ENCODE measurements at places on chromosomes 6 and 20.

DNA sequence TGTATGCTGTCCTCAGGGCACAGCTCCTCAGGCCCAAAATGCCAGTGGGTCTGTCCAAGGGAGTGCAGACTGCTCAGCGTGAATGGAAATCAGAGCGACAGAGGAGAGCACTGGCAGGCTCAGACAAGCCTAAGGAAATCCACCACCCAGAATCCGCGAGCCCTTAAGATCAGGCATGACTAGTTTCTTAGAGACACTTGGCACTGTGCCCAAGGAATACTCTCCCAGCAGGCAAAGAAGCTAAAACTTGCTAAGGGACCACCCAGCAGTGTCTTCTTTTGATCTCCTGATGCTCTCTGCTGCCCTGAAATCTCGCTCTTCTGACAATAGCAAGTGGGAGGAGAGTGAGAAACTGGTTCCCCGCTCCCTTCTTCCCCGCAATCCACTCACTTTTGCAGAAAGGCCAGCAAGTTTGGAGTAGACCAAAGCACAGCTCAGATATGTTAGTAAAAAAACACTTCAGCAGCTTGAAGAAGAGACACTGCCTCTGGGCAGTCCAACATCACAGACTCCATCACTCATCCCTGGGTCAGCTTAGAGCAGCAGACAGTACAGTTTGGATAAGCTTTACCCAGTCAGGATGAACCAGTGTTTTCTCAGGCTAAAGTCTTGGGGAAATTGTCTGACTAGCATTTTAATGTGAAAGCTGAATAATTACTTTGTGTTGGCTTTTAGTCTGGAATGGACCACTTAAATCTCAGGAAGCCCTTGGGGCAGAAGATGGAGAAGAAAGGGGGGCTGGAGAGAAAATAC, 32.4 kb downstream of the TRAF3IP2 start:
- no peak for DNase-seq

GRCh38 chr6:52098721-52099120, 11.3 kb upstream of the PKHD1 start:
- DNase-seq = no peak

DNA sequence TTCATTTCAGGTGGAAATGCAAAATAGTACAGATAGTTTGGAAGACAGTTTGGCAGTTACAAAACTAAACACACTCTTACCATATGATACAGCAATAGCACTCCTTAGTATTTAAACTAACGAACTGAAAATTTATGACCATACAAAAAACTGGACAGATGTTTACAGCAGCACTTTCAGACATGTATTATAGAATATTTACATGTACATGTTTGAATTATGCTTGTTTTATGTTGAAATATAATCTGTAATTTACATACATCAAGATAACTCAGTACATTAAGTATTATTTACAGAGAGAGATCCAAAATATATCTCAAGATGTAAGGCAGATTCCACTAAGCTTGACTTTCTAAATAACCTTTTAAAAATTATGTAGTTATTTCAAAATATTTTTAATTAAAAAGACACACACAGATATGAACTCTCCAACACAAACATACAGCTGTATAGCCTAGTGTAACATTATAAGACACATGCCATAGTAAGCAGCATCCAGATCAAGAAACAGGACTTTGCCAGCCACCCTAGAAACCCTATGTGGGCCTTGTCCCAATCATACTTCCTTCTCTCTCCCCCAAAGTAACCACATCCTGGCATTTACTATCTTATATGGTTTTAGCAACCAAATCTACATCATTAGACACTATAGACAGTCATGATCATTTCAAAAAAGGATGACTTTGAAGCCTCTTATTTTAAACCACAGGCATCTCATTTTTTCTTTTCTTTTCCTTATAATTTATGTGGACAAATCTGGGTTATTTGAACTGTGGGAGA, 82.2 kb downstream of the MAN1A1 start:
- DNase-seq = no peak

DNA sequence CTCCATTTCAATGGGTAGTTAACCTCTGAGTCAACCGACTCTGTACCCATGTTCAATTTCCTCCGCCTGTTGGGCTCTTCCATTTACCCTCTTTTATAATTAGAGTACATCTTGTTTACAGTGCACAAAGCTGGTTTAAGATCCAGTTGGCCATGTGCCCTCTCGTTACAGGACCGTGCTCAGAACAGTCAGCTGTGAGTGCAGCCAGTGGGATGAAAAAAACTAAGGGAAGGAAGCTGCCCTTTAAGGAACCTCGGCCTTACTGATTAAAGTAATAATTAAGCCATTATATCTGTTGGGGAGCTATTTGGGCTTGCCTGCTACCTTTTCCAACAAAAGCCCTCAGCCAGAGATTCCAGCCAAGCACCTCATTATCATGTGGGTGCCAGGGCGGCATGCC, 68.8 kb downstream of the TMEM170B start:
- DNase-seq = no peak

GRCh38 chr6:41352907-41353306, 17.5 kb downstream of the NCR2 start:
- DNase-seq = no peak

GRCh38 chr6:153038378-153039057, 36.0 kb upstream of the MTRF1L start:
- DNase-seq = no peak

GRCh38 chr6:20812776-20813175, 278.5 kb downstream of the CDKAL1 start:
- DNase-seq = no peak

- no peak for DNase-seq
Observed at GRCh38 chr6:149766156-149766769, 16.7 kb downstream of the PCMT1 start.

DNA sequence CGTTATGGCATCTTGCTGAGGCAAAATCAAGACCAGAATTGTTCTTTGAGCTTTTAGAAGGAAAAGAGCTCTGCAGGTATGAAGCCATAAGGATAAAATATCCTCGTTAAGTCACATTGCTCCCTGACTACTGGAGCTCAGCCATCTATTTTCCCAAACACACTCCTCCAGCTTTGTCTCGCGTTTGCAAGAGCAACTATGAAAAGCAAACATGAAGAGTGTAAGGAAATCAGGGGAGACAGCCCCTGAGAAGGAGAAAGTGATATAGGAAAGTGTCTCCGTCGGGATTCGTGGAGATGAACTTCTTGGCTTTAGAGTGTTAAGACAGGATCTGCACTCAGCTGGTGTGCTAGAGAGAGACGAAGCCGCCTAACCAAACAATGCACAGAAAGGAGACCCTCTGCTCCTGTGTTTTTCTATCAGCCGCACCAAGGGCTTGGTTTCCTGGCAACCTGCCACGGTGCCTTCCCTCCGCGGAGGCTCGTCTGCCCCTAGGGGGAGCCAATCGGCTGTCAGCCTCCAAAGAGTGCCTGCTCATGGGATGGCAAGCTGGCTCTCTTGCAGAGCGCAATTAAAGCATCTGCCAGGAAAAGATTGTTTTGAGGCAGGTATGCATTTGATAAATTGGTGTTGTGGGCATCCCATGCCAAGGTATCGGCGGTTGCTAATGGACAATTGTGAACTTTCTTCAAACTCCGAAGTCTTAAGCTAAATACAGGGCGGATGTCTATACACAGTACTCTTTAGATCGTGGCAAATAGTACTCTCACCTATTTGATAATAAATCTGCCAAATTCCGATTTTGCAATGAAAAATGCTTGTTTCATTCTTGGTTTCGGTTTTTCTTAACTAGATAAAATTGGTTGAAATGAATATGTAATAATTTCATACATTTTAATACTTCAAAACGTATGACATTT, 603.2 kb downstream of the RNF144B start:
- DNase-seq = no peak

GRCh38 chr20:1735417-1736089, 78.0 kb upstream of the SIRPG start:
- no peak for DNase-seq

DNA sequence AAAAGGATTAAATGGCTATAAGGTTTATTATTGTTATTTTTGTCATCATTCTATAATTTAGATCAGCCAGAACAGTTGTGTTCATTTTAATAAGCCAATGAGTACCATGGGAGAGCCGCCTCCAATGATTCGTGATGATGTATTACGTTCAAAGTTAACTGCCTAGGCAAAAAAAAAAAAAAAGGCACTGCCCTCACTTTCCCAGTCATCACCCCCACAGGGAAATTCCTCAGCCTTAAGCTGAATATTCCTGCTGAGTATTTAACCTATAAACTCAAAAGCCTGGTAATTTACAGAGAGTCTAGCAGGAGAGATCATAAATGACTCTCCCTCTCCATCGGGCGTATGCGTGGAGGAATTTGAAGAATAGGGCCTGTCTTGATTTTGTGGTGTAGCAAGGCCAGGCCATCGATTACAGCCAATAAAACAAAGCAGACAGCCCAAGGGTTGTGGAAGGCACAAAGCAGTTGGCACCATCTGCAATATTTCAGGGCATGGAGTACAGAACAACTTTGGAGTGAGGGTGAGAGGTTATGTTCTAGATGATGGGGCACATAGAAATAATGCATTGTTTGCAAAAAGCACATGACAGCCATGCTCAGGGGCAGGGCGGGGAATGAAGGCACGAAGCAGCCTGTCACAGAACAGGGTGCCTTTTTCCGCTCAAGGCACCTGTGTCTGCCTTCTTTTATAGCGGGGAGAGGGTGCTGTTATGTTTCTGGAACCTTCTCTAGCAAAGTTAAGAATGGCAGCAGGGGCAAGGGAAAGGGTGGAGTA, 138.2 kb upstream of the DTNBP1 start:
- no peak for DNase-seq

DNA sequence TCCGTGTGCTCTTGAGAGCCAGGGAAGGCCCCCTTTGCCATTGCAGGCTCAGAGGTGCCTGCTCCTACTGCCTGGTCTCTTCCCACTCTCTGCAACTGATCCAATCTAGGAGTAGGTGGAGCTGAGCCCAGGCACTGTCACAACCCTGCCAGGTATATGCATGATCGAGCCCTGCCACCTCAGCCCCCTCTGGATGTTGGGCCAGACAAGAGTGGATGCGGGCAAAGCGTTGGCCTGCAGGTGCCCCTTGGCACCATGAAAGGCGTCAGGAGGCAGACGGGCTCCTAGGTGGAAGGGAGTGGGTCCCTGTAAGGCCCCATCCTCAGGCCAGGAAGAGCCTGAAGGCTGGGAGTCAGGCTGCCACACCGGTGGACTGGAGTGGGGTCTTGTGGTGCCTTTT, 5.9 kb upstream of the OR14J1 start:
- DNase-seq = no peak

GRCh38 chr20:61482056-61482887, 230.2 kb downstream of the CDH4 start:
- no peak for DNase-seq

- no peak for DNase-seq
Observed at GRCh38 chr6:55953335-55953734, 77.9 kb upstream of the BMP5 start.

DNA sequence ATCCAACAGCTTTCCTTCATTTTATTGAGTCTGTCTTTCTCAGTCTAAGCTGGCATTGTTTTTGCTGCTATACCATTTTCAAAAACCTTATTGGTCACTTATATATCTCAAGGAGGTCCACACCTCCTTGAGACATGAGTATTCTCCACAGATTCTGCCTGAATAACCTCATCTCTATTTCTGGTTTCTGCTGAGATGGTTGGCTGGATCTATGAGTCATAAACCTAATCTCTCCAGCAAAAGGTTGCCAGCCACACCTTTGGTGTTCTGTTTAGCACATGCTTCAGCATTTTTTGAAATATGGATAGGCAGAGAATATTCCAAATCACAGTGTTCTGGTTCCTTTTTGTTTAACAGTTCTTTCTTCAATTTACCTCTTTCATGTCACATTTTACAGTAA, 40.8 kb upstream of the TMEM244 start:
- no peak for DNase-seq

GRCh38 chr6:110816677-110817076, 1.4 kb upstream of the CDK19 start:
- DNase-seq = no peak

DNA sequence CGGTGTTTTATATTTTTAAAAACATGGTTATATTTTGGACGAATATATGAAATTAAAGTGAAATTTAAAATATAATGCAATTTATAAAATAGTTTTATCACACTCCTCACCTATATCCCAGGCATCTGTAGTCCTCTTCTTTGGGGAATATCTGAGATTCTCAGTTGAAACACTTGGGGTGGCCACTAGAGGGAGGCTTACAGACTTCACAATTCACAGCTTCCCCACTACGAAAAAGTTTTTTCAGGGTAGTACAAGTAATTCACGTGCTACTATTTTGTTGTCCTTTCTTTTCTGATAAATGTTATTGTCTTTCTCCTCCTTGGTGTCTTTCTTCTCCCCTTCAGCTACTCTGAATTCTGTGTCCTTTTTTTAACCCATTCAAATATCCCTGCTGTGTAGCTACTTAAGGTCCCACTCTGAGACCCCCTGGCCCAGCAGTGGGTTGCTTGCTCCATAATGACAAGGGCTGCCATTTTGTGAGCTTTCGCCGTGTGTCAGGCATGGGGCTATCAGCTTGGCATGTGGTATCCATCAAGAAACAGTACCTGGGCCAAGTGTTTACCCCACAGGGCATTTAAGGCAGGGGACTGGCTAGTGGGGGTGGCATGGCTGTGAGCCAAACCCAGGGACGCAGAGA, 43.6 kb upstream of the PHACTR3 start:
- DNase-seq = no peak

DNA sequence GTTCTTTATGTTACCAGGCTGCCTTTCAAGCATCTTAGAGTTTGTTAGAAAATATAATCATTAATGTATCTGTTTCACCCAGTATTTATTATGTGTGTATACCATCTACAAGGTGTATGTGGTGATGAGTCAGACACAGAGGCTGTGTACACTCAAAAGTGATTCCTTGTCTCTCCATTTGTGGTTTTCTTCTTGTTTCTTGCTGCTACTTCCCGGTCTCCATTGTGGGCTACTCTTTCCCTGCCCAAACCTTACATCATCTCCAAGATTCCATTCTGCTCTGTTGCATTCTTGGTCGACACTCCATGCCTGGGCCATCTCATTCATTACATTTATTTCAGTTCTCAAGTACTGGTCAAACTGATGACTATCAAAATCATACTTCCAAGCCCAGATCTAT, 182.2 kb upstream of the STXBP5 start:
- no peak for DNase-seq

DNA sequence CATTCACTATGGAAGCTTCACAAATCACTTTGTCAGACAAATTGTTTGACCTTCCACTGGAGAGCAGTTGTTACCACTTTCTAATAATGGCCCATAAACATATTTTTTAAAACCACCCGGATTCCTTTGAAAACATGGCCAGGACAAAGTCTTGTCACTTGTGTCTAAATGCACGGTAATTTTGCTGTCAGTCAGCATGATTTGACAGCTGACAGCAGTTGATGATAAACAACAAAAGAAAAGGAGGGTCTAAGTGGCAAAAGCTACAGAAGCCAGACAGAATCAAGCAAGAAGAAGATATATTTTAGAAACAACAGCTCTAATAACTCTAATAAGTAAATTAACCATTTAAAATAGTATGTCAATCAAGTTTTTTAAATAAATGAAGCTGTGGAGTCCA, 27.7 kb upstream of the CARMIL1 start:
- no peak for DNase-seq

- DNase-seq = no peak
Observed at GRCh38 chr6:39250507-39250906, 21.2 kb upstream of the KCNK5 start.

- no peak for DNase-seq
Observed at GRCh38 chr6:45454008-45454911, 76.5 kb upstream of the SUPT3H start.

- no peak for DNase-seq
Observed at GRCh38 chr6:105835373-105835772, 250.8 kb upstream of the PRDM1 start.

GRCh38 chr20:8156235-8157079, 24.4 kb downstream of the PLCB1 start:
- peak; percentile 23 for DNase-seq

- DNase-seq = no peak
Observed at GRCh38 chr6:5670811-5671561, 335.7 kb downstream of the NRN1 start.

- no peak for DNase-seq
Observed at GRCh38 chr20:45032781-45033180, 66.5 kb downstream of the STK4 start.
